NCI-H460 (cell line): ENCODE measurements at places on chromosomes 11 and 22.

DNA sequence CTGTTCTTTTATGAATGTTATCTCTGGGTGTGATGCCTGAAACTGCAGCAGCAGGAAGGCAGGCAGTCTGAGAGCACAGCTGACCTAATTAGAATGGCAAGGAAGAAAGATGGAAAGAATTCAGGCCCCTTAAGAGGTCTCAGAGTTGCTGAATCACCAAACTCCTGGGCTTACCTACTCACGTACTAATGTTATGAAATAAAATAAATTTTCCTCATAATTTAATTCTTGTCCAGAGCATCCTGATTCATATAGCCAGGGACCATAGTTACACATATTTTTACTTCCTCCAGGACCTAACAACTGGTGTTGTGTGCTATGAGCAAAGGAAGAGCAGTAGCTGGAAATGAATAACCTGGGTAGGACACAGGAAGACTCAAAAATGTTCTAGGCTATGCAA is 41.9 kb downstream of the SNX19 start:
- DNase-seq, result no peak

DNA sequence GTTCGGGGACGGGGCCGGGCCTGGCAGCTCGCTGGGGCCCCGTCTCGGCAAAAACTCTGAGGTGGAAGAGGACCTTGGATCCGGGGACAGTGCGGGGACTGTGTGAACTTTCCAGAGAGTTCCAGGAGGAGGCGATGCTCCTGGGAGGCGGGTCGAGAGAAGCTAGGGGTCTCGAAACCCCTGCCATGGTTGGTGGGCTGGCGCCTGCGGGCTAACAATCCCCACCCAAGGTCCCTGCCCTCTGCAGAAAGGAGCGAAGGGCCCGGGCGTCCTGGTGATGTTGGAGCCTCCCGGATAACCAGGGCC is 4.7 kb upstream of the GRK2 start:
- no peak for DNase-seq

DNA sequence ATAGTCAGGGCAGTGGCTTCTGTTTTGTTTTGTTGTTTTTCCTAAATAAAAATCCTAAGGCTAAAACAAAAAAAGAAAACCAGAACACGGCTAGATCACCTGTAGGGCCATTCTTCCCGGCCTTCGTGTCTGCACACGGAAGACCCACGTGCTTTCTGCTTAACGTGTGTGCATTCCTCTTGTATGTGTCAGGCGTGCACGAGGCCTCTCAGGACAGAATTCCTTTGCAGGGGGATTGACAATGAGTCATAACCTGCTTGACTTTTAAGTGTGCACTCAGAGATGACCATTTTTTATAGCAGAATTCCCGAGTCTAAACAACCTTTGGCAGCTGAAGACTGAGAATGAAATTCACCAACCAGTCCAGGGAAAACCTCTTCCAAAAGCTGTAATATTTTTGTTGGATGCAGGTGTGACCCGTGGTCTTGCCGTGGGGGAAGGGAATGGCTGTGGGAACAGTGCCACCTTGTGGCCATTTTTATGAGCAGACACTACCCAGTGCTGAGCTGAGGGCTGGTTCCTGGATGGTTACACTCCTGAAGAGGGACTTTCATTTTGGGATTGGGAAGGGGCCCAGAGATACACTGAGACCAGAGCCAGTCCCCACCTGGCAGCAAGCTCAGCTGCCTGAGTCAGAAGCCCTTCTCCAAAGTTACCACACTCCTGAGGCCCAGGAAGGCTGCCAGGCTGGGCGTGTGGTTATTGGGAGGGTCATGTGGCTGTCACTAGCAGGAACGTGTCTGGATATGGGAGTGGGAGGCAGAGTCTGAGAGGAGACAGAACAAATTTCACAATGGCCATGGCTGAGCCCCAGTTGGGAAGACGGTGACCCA is 35.7 kb upstream of the DKK3 start:
- peak; percentile 46 for DNase-seq

DNA sequence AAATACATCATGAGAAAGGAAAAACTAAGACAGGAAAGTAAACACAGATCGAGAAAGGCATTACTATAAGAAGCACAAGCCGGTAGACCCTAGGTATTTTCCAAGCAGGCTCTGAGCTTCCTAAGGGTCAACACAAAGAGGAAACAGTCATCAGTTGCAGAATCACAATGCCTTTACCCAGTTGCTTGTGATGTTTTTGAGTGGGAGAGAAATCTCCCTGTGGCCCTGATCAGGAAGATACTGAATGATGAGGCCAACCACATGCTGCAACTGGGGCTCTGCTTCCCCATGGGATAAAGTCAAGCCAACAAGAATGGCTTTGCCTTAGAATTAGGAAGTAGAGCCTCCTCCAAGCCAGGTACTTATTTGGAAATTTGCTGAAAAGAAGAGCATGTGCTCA is 132.6 kb downstream of the MICAL2 start:
- no peak for DNase-seq

DNA sequence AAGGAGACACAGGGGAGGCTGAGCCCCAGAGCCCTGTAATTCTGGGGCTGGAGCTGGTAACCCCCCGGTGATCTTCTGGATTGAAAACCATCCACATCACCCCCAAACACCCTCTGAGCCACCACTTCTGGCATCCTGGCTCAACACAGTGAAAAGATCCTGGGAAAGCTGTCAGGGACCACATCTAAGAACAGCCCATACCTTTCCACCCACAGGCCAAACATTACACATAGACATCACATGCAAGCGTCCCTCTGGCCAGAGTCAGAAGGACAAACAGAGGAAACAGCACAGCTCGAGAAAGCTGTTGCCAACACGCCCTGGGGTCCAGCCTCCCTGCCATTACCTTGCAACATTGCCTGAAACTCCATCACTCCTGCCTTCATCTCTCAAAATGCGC is 469.5 kb downstream of the SOX6 start:
- DNase-seq, result no peak

- no peak for DNase-seq
Observed at GRCh38 chr11:128789497-128790150, 77.5 kb downstream of the KCNJ1 start.

GRCh38 chr11:574632-575312 is 1.5 kb upstream of the PHRF1 start:
- DNase-seq, result no peak

DNA sequence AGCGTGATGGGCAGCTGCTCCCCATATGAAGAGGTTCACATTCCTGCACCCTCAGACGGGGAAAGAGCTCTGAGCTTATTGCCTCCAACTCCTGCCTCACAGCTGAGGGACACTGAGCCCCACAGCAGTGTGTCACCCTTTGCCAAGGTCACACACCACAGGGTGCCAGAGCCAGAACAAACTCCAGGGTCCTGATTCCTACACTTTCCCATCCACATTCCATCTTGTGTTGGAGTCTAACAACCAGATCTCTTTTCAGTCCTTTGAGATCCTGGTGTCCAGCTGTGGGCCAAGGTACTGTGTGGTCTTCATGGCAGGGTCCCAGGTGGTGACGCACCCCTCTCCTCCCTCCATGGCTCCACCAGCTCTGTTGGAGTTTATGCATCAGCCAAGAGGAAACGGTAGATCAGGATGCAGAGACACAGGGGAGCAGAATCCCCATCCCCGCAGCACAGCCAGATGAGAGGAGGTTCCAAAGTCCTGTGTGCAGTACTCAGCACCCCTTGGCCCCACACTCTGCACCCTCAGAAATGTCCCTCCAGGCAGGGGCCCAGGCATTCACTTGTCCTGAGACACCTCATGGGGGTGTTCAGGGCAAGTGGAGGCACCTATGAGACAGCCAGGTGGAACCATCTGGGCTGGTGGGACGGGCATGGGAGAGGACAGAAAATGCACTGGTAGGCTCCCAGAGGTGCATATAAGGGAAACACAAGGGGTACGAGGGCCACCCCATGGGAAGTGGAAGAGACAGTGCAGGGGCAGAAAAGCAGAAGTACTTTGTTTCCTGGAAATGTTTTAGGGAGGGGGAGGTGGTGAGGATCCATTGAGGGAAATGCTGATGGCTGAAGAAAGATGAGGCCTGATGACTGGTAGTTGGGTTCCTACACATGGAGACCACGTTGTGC is 32.6 kb upstream of the GNAZ start:
- DNase-seq, result no peak

GRCh38 chr11:60765355-60765754 is 8.7 kb downstream of the MS4A15 start:
- no peak for DNase-seq

DNA sequence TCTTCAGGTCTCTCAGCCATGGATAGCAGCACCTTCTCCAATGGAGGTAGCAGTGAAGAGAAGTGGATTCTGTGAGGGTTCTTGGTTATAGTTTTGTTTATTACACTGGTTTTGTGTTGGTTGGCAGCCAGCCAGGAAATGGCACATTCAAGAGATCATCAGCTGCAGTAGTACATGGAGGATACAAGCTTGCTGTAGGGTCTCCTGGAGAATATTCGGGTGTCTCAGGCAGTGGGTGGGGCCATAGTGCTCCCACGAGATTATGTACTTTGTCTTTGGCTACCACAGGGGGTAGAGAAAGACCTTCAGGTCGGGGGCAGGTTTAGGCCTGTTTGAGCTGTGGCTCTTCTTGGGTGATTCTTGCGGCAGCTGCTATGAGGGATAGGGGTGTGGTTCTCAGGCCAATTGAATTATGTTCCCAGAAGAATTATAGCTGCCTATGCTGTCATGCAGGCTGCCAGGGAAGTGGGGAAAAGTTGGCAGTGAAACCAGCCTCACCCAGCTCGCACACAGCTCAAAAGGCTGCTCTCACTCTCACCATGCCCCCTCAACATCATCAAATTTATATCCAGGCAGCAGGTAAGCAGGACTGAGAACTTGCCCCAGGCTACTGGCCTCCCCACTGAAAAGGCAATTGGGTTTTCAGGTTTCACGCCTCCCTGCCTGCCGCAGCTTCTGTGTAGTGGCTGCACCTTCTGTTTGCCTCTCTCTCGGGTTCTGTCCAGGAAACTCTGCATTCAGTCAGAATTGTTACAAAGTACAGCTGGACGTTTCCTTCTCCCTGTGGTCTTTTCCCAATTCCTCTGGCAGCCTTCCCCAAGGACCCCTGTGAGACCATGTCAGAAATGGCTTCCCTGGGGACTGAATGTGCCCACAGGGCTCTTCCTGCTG is 435.5 kb downstream of the LUZP2 start:
- no peak for DNase-seq

DNA sequence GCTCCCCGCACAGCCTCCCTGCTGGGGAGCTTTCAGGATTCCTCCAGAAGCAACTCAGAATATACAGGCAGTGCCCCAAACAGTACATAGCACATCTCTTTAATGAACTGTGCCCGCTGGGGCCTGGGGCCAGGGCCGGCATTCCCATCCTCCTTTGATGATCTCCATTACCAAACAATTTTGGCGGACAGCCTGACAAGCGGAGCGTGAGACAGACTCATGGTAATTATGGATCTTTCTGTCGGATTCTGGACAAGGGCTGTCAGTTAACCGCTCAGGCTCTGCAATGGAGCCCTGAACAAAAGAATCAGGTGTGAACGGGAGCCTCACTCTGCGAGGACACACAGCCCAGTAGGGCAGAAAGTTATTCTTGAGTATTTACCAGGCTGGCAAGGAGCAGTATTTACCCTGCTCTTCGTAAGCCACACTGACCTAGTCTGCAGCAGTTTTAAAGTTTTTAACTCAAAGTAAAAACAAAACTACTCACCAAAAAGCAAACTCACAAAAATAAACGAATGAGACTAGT is 174.0 kb downstream of the TBC1D22A start:
- no peak for DNase-seq

DNA sequence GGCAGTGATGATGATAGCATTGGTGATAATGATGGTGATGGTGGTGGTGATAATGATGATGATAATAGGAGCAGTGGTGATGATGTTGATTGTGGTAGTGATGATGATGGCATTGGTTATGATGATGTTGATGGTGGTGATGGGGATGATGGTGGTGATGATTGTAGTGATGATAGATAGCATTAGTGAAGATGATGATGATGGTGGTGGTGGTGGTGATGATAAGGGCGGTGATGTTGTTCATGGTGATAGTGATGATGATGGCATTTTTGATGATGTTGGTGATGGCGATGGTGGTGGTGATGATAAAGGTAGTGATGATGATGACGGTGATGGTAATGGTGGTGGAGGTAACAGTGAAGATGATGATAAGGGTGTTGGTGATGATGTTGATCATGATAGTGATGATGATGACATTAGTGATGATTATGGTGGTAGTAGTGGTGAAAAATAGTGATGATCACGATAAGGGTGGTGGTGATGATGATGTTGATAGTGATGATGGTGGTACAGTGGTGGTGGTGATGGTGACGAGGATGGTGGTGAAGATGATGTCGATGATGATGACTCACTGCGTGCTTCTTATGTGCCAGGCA is 93.0 kb downstream of the MPPED1 start:
- no peak for DNase-seq

- DNase-seq, result peak; percentile 36
Observed at GRCh38 chr22:19970479-19971275, 29.1 kb upstream of the TXNRD2 start.

GRCh38 chr11:71843858-71844257 is 10.9 kb downstream of the DEFB108B start:
- no peak for DNase-seq

DNA sequence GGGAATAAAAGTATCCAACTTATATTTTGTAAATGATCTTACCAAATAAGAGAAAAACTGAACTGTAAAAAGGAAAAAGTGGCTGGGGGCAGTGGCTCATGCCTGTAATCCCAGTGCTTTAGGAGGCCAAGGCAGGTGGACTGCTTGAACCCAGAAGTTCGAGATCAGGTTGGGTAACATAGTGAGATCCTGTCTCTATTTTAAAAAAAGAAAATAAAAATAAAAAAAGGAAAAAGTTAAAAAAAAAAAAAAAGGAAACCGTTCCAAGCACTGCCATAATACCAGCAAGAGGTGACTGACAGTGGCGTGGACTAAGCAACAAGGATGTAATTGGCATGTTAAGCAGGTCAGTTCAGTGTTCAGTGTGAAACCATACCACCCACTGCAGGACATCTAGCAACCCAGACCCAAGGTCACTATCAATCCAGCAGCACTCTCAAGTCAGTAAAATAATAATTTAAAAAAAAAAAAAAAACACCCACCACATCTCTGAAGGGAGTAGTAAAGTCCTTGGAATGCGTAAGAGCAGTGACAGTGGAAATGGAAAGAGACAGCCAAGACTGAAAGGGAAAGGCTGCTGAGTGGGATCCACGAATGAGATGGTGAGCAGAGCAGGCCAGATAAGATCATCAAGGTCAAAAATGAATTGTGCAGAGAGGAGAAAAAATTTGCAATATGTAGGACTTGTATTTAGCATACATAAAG is 43.6 kb downstream of the MAPK1 start:
- DNase-seq, result no peak

DNA sequence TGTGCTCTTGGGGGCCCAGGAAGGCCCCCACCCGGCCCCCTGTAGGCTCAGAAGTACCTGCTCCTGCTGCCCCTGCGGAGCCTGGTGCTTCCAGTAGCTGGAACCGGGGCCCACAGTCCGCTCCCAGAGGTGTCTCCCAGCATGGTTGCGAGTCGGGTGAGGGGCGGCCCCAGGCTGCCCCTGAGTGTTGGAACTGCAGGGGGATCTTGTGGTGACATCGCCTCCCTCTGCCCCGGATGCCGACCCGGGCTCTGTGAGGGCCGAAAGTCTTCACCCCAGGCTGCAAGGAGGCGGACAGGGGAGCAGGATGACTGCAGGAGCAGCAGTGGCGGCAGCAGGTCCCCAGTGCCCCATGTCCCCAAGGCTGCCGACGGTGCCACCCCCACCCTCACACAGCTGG is 9.5 kb upstream of the PKP3 start:
- DNase-seq, result no peak

GRCh38 chr11:61134801-61135257 is 26.4 kb downstream of the VPS37C start:
- no peak for DNase-seq

- DNase-seq, result peak; percentile 21
Observed at GRCh38 chr22:41526830-41527799, 17.2 kb downstream of the POLR3H start.
